Endothelial cell of umbilical vein (primary cell): ENCODE measurements at places on chromosomes 5 and 9.

DNA sequence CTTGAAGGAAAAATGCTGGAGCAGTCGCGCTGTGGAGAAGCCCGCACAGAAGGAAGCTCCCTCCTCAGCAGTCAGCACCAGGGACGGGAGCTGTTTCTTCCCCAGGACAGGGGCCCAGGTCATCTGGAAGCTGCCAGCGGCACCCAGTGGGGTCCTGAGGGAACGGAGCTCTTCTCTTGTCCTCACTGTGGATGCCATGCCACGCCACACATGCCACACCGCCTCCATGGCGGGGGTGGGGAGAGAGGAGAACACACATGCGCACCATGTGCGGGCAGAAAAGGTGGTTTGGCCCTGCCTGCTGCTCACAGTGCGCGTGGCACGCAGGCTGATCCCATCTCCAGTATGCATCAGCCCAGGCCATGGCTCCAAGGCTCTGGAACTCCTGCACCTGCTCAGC lies 41.7 kb upstream of the ZNF354B start:
- DNase-seq = no peak

GRCh38 chr9:120868676-120869359 lies 8.2 kb downstream of the PHF19 start:
- peak; percentile 86 for DNase-seq

DNA sequence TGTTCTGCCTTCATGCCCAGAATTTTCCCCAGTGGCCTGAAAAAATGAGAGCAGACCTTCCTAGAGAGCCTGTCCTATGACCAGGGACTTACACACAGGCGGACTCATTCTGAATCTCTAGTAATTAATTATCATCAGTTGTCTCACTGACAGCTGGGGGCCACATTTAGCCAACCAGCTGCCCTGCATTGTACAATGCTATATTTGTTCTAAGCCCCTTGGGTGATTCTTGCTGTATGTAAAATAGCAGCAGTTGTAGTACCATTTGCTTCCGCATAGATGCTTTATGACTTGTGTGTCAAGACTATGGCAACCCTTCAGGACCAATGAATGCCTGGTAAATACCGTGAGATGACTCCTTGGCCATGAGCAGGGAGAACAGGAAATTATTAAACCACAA lies 415.4 kb upstream of the SEMA6A start:
- DNase-seq = no peak

DNA sequence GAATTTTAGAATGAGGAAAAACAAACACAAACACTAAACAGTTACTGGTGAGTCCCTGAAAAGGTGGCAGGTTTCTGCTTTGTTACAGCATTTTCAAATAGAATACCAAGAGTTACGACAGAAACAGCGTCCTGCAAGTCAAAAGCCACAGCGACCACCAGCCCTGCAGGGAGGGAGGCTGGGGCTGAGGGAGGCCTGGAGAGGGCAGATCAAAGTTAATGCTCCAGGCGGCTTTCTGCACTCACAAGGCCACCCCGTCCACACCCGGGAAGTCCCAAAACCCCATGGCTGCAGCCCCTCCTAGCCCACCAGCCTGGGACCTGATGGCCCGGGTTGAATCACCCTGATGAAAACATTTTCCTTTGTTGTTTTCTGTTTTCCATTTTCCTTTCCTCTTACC lies 29.3 kb downstream of the COL23A1 start:
- DNase-seq = no peak
